ENCODE measurements at places on chromosomes 3 and 15.

GRCh38 chr3:15781131-15781530 is 16.6 kb downstream of the ANKRD28 start:
- DNase-seq: no peak

DNA sequence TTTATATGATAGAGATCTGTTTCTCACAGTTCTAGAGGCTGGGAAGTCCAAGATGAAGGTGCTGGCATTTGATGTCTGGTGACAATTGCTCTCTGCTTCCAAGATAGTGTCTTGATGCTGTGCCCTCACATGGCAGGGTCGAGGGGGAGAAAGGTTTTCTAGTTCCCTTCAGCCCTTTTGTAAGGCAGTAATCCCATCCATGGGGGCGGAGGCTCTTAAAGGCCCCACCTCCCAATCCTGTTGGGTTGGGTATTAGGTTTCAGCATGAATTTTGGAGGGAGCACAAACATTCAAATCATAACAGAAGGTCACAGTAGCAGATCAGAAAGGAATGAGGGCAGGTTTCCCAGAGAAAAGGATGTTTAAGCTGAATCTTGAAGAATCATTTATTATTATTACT is 601.7 kb upstream of the ZNF717 start:
- no peak for DNase-seq

GRCh38 chr15:57395292-57395691 is 19.0 kb downstream of the CGNL1 start:
- DNase-seq: no peak

GRCh38 chr3:178841011-178841410 is 230.6 kb downstream of the ZMAT3 start:
- DNase-seq: no peak

Data from activated T-cell treated with anti-CD3 and anti-CD28 coated beads for 24 hours (primary cell).